Omental fat pad (tissue), 4 donors: ENCODE measurements at places on chromosomes 2 and 18.

GRCh38 chr2:97844311-97844859, 131.0 kb downstream of the ZAP70 start:
- no peak for DNase-seq

DNA sequence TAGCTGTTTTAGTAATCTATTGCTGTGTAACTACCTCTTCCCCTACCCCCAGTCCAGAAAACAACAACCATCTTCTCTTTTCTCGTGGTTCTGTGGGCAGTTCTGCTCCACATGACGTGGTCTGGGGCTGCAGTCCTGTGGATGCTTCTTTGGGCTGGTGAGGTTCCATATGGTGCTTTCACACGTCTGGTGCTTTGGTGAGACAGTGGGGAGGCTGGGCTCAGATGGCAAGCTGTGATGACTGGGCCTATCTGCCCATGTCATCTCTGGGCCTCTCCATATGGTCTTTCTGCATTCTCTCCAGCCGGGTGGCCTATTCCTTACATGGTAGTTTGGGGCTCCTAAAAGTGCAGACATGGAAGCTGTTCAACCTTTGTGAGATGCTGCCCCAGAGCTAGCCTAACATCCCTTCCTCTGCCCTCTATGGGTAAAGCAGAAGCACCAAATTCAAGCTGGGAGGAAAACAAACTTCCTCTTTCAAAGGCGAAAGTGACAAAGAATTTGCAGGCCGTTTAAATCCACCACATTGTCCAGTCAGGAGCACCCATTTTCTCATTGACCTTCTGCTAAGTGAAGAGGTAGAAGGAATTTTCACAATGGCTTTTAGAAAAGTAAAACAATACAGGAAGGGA, 68.3 kb upstream of the IL1R1 start:
- no peak for DNase-seq

DNA sequence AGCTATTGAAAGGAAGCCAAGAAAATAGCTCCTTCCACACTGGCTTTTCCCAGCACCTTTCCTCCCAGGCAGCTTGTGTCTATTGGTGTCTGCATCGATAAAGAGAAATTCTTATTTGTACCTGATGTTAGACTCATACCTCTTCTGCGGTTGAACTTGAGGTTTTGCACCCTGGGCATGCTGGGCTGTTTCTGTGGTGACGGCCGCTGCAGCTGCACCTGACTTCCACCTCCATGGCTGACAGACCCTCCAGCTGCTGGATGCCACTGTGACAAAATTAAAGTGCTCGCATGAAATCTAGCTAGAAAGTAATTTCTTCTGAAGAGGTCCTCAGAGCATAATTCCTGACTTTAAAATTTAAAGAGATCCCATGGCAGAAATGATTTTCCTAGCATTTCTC, 6.6 kb downstream of the FECH start:
- no peak for DNase-seq

- no peak for DNase-seq
Measured at GRCh38 chr2:142008135-142008744, 122.6 kb downstream of the LRP1B start.

- no peak for DNase-seq
Measured at GRCh38 chr18:23593720-23594119, 7.4 kb upstream of the NPC1 start.

DNA sequence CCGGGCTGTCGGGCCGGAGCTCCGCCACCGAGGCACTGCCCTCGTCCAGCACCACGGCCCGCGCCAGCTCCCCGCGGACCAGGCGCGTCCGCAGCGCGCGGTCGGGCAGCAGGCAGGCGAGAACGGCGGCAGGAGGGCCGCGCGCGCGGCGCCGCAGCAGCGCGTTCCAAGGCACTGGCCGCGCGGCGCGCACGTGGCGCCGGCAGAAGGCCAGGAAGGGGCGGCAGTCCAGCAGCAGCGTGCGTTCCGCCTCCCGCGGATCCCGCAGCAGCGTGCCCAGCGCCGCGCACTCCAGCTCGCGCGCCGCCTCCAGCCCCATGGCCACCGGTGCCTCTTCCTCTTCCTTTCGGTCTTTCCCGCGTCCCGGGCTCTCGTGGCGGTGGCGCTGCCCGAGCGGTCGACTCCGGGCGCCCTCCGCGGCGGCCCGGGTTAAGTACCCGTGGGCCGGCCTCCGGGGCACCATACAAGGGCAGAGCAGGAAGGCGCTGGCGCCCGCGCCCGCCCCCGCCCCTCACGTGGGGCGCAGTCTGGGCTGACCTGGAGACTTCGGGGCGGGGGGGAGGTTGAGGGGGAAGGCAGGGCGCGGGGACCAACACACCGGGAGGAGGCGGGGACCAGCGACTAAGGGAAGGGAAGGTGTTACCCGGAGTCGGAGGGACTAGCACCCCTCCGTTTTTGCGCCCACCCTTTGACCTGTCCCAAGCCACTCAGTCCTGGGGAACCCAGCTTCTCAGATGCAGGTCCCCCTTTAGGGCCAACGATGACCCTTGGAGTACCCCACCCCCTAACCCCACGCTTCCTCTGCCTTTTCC, at the start of gene DUSP2:
TSS of gene DUSP2 (minus strand) at position 405 of the 812 bp plus-strand sequence. CDS start at position 319, 86 bp downstream.
- DNase-seq, result peak; percentile 44

GRCh38 chr2:191152482-191153240, 1.9 kb upstream of the STAT4 start:
- DNase-seq, result no peak

DNA sequence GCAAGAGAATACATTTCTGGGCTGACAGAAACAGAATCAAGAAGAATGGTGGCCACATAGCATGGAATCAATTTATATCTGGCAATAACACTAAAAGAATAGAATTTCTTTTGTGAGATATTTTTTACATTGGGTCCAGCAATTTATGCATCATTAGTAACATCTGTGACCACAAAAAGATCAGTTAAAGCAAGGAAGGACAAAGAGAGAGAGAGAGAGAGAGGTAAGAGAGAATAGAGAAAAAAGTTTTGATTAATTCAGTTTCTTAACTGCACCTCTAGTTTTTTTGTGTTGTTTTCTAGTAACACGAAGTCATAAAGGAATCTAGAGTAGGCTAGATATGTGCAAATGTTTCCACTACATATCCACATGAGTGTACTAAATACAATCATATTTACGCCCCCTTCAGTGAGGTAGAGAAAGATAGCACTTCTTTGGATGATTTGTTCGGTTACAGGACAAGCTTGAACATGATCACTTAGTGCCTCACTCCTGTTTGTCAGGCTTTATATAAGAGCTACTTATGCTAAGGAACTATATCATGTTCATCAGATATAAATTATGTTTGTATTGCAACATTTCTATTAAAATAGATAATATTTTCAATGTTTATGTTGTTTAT, 247.4 kb upstream of the COL3A1 start:
- no peak for DNase-seq

DNA sequence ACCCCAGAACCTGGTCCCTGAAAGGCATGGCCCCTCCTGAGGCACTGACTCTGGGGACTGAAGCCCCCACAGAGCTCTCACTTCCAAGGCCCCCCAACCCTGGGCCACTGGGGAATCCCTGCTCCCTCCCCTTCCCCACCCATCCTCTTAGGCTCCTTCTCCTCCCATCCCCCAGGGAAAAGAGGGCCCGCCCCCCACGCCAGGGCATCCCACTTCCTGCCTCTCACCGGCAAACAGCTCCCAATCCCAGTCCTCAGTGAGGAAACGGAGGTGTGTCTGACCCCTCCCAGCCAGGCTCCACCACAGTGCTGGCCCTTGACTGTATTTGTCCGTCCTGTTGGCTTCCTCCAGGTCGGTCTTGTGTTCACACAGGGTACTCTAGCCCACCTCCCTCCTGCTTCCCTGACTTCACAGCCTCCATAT, 35.0 kb upstream of the PTMA start:
- DNase-seq, result no peak

DNA sequence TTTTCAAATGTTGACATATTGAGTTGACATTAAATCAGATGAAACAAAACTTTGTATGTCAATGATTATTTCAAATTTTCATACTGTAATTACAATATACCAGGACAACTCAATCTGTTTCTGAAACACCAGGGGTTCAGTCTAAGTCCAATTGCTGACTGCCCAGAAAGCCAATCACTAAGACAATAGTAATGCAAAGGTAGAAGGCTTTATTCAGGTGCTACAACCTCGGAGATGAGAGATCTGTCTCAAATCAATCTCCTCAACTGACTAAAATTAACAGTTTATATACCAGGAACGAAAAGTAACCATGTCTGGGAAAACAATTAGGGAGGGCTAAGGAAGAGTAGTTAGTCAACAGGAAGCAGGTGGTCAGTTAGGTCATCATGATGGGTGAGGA, 1400.4 kb downstream of the SUCLG1 start:
- DNase-seq, result no peak

- peak; percentile 35 for DNase-seq
Measured at GRCh38 chr2:190835303-190835930, 45.2 kb upstream of the GLS start.

- peak; percentile 62 for DNase-seq
Measured at GRCh38 chr2:121071034-121071504, 213.9 kb downstream of the TFCP2L1 start.

DNA sequence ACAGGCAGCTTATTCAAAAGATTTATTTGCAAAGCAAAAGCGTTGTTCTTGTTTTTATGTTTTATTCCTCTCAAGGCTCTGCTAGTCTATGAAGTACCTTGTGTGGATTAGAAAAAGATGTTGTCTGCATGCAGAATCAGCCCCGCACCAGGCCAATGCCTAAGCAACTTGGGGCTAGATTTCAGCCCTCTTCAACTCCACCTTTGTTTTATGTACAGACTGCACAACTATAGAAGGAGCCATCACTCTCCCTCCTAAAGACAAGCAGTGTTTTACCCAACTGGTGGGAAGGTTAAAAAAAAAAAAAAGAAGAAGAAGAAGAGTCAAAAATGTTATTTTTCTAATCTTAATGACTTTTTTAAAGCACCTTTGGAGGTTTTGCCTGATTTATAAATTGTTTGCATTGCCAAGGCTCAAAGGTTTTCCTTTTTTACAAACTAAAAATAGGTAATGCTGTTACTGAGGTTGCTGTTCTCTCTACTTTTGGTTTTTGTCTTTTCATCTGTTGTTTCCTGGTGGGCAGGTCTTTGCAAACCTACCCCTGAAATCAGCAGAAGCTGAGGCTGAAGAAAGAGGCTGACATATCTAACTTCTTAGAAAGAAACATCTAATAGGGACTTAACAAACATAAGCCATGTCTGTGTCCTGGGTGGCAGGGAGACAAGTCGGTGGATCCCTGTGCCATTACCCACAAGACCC, 164.0 kb downstream of the SLC39A10 start:
- DNase-seq, result no peak

DNA sequence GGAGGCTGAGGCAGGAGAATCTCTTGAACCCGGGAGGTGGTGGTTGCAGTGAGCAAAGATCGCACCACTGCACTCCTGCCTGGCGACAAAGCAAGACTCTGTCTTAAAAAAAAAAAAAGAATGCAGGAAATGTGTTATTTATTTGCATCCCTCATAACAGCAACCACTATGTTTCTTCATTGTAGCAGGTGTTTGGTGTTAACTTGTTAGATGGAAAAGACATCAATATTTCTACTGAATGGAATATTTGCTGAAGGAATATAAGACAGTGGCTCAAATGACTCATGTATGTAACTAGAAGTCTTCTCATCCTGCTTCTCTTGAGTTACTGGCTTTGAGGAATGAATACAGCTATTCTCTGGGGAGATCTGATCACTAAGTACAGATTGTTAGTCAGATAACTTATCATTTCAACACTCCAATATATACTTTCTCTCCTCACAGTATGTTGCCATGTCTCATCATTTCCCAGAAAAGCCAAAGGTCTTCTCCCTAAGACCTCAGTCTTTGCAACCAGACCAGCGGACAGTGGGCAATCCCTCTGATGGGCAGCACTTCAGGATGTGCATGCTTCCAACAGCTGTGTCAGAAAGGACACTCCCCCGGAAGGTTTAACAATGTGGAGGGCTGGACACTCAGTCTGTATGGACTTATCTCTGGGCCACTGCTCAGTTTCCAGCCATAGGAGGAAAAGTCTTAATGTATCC, 104.4 kb upstream of the STK17B start:
- no peak for DNase-seq

GRCh38 chr18:61352611-61353010, 19.4 kb downstream of the CDH20 start:
- DNase-seq, result no peak

DNA sequence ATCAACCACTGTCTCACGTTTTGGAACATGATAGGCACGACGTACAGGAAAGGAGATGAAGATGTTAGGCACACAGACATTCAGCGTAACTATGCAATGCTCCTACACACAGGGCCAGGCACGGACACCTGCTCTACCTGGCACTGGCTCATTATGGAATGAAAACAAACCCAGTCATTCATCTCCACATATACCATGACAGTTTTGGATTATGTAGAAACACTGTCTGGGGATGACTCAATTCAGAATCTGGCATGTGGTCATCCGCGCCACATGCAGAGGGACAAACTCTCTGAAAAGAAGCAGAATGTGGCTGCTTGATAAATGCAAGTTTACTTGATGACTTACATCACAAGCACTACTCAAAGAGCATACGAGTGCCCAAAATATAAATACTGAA, 29.5 kb upstream of the NFU1 start:
- DNase-seq, result no peak

- DNase-seq, result no peak
Measured at GRCh38 chr18:58785171-58785805, 79.4 kb upstream of the ZNF532 start.

- no peak for DNase-seq
Measured at GRCh38 chr18:49241852-49242251, 218.6 kb downstream of the DYM start.

DNA sequence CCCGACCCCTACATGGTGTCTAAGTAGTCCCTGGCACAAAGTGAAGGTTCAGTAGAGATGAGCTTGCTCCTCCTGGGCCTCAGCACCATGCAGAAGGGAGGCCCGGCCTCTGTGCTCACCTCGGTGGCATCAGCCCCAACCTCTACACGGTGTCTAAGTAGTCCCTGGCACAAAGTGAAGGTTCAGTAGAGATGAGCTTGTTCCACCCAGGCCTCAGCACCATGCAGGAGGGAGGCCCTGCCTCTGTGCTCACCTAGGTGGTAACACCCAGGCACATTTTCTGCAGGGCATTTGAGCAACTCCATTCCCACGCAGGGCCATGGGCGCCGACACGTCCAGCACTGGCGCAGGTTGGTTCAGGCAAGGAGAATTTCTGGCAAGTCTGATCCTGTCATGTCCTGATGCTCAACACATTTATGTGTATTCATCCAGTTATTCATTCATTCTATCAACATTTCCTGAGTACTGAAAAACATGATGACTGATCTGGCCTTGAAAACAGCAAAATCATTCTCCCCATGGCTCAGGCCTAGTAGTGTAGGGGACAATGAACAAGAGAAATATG, 408.2 kb upstream of the MYT1L start:
- no peak for DNase-seq

DNA sequence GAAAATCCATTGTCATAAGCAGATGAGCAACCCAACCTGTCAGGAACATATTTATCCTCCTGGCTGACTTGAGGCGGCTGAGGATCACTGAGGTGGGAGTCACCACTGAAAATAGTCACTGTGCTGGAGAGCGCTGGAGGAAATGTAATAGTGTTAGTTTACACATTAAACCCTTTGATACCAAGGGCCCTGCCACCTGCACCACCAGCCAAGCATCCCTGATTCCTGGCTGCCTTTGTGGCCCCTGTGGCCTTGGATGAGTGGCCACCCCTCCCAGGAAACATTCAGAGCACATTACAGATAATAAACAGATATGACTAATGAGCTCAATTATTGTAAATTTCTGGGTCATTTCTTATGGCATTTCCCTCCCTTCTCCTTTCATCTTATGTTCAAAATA, 105.9 kb downstream of the LYPD1 start:
- no peak for DNase-seq
